ENCODE measurements at places on chromosomes 2 and 18.

DNA sequence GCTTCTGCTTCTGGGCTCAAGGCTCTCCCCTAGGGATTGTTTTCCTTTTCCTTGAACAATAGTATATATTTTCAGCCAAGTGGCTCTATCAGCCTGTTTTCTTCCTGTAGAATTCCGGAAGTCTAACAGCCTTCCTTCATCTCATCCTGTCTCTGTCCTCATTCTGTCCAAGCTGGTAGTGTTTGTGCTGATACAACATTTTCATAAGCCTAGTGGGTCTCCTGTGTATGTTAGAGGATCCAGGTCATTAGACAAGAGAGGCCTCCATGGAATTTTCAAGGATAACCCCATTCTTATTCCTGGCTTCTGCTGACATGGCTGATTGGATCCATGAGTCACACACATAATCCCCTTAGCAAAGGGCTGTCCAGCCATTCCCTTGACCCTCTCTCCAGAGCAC is 467.6 kb downstream of the PTPRM start:
- DNase-seq, result no peak

GRCh38 chr2:104434318-104434792 is 419.6 kb upstream of the POU3F3 start:
- no peak for DNase-seq

DNA sequence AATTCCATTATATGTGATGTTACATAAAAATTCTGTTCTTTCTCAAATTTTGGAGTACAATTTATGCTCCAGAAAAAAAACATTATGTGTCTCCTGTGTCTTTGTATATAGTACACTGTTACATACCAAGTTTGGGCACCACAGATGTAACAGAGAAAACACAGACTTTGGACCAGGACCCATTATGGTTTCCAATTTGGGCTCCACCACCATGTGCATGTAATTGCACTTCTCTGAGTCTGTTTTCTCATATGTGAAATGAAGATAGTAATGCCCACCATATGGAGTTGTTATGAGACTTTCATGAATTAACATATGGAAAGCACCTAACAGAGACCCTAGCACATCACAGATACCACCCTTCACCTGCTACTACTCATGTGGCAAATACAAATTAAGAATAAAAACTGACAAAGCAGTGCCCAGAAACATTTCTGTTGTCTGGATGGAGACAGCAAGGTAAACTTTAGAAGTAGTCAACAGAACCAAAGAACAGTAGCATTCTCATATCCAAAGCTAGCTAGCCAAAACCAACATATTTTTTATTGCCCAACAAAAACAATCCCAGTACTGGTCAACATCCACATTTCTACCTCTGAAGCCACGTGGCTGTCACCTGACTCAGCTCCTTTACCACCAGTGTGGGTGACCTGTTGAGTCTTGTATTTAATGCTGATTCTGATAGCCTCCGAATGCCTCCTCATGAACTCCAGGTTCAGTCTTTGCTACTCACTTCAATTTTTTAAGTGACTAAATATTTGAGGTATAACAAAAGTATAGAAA is 42.9 kb downstream of the ANTXR1 start:
- DNase-seq, result no peak

DNA sequence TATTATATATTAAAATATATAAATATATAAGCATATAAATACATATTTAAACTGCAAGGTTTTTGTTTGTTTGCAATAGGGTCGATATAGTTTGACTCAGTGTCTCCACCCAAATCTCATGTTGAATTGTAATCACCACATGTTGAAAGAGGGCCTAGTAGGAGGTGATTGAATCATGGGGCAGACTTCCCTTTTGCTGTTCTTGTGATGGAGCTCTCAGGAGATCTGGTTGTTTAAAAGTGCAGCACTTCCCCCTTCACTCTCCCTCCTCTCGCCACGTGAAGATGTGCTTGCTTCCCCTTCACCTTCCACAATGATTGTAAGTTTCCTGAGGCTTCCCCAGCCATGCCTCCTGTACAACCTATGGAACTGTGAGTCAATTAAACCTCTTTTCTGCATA is 2137.3 kb upstream of the CELF4 start:
- no peak for DNase-seq

- DNase-seq, result no peak
Observed at GRCh38 chr2:173644146-173644545, 289.5 kb downstream of the CDCA7 start.

GRCh38 chr2:218727502-218728165 is 17.0 kb downstream of the TTLL4 start:
- DNase-seq, result no peak

- no peak for DNase-seq
Observed at GRCh38 chr2:42105330-42106256, 57.8 kb downstream of the PKDCC start.

DNA sequence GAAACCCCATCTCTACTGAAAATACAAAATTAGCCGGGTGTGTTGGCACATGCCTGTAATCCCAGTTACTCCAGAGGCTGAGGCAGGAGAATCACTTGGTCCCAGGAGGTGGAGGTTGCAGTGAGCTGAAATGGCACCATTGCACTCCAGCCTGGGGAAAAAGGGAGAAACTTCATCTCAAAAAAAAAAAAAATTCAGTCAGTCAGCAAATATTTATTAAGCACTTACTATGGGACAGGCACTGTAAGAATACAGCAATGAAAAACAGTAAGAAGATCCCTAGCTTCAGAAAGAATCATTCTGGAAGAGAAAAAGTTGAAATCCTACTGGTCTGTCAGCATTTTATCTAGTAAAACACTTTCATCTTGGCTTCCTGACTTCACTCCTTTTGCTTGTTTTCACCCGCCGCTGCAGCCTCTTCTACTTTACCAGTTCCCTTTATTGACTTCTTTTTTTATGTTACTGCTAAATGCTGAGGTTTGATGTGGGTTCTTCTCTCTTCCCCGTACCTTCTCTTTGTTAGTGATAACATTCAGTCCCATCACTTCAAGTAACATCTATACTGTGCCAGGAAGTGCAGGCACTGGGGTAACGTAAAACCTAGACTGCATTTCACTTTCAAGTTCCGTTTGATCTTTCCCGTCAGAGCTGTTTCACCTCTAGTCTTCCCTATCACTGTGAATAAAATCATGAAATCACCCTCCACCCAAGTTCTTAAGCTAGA is 10.8 kb upstream of the TAF4B start:
- no peak for DNase-seq

DNA sequence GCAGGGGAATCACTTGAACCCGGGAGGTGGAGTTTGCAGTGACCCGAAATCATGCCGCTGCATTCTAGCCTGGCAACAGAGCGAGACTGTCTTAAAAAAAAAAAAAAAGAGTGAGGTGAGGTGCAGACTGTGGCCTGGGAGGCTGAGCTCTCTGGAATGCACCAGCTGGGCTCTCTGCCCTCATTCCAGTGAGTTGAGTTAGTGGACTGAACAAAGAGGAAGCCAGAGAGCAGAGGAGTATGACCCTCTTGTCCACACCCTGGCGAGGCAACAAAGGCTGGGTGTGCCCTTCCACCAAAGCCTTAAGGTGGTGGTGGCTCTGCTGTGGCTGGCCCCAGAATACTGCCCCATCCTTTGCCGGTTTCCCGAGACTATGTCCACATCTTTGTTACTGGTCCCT is 71.3 kb upstream of the ACKR3 start:
- DNase-seq, result no peak

GRCh38 chr2:225041851-225042799 is at the start of gene DOCK10:
TSS of gene DOCK10 (minus strand) at chr2:225042468. CDS start at chr2:225042374, 94 bp downstream.
- DNase-seq, result no peak

DNA sequence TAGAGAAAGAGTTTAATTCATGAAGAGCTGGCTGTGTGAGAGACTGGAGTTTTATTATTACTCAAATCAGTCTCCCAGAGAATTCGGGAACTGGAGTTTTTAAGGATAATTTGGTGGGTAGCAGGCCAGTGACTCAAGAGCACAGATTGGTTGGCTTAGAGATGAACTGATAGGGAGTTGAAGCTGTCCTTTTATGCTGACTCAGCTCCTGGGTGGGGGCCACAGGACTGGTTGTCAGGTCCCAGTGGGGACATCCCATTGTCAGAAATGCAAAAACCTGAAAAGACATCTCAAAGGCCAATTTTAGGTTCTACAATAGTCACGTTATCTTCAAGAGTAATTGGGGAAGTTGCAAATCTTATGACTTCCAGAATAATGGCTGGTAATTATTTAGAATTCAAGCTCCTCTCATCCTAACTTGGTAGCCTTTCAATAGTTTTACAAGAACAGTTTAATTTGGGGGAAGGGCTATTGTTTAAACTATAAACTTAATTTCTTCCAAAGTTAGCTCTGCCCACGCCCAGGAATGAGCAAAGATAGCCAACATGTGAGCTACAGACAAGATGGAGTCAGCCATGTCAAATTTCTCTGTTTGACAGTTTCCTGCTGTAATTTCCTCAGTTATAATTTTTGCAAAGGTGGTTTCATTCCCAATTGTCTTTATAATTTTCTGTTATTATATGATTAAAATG is 149.4 kb upstream of the SLC39A10 start:
- DNase-seq, result no peak

- DNase-seq, result no peak
Observed at GRCh38 chr2:239554766-239555570, 154.1 kb upstream of the HDAC4 start.

DNA sequence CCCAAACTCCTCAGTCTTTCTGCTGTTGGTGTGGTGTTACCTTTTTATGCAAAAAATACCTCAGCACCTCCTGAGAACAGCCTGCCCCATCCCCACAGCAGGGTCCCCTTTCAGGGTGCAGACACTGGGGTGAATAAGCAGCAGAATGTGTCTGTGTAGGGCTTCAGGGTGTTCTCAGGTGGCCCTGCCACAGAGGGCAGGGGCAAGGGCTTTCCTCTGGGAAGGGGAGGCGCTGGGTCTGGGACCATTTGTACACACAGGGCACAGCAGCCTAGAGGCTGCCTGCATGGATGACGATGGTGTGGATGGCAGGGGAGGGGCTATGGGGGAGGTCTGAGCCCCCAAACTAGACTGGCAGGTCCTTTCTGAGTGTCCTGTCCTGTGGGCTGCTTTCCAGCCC is 2.6 kb downstream of the HAAO start:
- no peak for DNase-seq

DNA sequence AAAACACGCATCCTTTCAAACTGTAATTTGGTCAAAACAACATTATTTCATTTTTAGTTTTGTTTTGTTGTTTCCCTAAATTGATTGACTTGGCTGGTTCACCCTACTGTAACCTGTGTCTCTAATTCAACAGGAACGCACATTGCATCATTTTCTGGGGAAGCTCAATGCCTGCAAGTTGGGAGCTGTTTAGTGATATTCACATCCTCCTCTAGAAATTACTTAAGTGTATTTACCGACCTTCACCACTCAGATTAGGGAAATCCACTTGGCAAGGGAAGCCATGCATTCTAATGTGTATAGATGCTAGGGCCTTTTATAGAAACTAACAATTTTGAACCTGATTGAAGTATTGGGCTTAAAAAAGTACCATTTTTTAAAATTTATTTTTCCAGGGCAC is 7.3 kb upstream of the TPO start:
- no peak for DNase-seq

DNA sequence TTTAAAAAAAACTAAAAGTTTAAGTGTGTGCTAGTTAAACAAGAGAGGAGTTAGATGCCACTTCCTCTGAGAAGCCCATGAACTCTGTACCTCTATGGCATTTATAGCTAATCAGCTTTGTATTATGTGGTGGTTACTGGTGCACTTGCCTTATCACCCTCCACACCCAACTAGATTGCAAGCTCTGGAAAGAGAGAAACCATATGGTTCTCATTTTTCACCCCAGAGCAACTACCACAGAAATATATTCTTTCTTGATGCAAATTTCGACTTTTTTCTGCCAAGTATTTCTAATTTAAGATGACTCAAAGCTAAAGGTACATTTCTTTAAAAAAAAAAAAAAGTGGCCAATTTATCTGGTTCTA is 24.2 kb downstream of the RAPH1 start:
- DNase-seq, result no peak

Data from hypothalamus (tissue), 51 donors.